ENCODE measurements at places on chromosomes 4 and X.

DNA sequence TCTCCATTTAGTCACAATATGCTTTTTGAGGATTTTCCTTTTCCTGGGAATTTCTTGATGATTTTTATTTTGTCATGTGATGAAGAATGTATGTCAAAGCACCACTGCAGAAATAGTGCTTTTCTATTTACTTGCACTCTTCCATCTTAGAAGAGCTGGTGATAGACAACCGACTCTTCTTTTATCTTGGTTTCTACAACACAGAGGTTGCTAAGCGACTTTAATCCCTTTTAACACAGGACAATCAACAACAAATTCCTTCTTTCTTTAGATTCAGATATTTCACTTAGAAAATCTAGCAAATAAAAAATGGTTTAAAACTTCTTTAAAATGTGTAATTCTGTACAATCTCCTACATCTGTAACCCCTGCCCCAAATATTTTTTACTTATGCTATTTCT is 34.6 kb downstream of the TET2 start:
- DNase-seq: no peak

DNA sequence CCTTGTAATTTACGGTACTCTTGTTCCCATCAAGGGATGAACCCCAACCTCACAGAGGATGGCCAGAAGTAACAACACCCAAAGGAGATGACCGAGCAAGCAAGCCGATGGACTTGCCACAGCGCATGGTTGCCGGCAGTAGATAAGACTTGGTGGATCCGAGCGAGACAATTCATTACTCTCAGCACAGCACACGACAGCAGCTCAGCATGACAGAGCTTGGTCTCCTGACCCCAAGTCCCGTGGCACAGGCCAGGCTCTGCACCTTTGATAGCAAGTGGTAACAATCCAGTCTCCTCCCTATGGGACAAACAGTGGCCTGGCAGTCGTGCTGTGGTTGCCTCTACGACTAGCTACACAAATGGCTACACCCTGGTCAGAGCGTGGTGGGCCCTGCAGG is 26.3 kb downstream of the RWDD4 start:
- DNase-seq: no peak

DNA sequence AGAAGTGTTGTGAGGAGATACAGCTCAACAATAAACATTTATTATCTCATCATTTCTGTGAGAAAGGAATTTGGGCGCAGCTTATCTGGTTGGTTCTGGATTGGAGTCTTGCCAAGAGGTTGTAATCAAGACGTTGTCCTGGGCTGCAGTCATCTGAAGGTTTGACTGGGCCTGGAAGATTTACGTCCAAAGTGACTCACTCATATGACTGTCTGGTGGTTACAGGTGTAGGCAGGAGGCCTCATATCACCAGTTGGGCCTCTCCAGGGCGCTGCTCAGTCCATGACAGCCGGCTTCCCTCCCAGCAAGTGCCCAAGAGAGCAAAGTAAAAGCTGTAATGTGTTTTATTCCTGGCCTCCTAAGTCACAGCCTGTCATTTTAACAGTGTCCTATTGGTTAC is 106.3 kb downstream of the USP46 start:
- DNase-seq: no peak

GRCh38 chr4:124177647-124178425 is 534.7 kb downstream of the ANKRD50 start:
- DNase-seq: no peak

- DNase-seq: no peak
Measured at GRCh38 chr4:139606579-139607501, 50.8 kb upstream of the SETD7 start.

GRCh38 chrX:108121291-108121690 is 29.7 kb downstream of the ATG4A start:
- DNase-seq: no peak

DNA sequence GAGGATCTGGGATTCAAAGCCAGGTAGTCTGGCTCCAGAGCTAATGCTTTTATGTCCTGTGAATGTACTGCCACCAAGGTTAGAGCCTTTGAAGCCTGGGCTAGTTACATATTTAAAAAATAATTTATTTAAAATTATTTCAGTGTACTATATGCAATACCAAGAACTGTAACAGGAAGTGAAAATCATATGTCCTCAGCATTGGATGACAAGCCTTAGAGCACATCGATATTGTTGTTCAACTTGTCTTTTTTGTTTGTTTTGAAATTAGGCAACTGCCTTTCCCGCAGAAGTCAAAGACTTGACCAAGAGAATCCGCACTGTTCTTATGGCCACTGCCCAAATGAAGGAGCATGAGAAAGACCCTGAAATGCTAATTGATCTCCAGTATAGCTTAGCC is 73.1 kb upstream of the IL13RA1 start:
- no peak for DNase-seq

GRCh38 chrX:121000589-121000988 is 15.0 kb upstream of the CT47A1 start:
- DNase-seq: no peak

DNA sequence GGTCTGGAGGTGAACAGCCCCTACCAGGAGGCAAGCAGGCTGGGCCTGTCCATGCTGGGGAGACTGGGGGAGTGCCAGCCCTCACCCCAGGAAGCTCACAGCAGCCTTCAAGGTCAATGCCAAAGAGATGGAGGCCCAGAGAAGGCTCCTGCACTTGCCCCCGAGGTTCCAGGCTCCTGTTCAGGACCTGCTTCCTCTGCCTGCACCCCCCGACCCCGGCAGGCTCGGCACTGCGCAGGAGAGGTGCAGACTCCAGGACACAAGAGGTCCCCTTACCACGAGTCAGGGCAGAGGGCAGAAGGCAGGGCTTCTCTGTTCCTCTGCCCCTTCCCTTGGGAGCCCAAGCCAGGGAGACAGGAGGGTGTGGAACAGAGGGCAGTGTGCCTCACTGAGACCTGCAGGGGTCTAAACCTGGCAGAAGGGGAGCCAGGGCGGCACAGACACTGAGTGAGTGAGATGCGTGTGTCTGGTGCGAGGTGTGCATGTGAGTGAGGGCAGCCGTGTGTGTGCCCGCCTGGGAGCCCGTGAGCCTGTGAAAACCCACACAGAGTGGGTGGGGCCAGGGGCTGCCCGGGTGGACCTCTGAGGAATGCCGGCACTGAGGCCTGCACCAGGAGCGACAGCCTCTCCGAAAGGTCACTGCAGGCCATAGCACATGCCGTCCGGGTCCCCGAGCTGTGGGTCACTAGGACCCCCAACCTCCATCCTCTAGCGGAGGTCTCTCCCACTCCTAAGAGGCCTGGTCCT is 30.7 kb upstream of the FGFR3 start:
- DNase-seq: no peak

GRCh38 chrX:18449236-18449635 is 23.8 kb downstream of the CDKL5 start:
- no peak for DNase-seq

GRCh38 chr4:112448306-112449132 is 67.5 kb downstream of the NEUROG2 start:
- DNase-seq: no peak

DNA sequence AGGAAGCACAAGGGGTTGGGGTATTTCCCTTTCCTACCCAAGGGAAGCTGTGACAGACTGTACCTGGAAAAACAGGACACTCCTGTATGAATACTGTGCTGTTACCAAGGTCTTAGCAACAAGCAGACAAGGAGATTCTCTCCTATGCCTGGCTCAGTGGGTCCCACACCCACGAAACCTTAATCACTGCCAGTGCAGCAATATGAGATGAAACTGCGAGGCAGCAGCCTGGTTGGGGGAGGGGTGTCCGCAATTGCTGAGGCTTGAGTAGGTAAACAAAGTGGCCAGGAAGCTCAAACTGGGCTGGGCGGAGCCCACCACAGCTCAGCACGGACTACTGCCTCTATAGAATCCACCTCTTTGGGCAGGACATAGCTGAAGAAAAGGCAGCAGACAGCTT is 197.7 kb downstream of the INPP4B start:
- no peak for DNase-seq

GRCh38 chrX:15405846-15406245 is 21.6 kb upstream of the VEGFD start:
- DNase-seq: no peak

DNA sequence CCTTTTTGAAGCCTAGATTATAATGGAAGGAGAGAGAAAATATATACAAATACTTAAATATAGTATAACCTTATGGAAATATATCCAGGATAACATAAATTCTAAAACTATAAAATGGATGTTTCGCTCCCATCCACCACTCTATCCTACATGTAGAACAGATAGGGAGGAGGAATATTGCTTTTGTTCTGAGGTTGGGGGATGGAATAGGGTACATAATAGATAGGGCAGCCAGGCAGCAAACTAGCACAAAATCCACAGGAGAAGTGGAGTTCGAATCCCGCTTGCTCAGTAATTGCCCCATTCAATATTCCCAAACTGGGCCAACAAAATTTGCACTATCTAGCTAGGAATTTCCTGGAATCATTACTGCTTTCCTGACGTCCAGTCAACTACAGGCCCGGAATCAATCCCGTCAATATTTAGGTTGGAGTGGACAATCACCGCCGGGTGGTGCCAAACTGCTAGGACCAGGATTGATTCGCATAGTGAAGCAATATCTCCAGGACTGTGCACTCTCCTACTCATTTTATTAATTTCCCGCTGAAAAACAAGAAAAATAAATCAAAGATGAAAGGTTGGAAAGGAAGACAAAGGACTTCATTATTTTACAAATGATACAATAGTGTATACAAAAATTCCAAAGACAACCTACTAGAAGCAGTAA is 40.4 kb upstream of the PAPSS1 start:
- no peak for DNase-seq

DNA sequence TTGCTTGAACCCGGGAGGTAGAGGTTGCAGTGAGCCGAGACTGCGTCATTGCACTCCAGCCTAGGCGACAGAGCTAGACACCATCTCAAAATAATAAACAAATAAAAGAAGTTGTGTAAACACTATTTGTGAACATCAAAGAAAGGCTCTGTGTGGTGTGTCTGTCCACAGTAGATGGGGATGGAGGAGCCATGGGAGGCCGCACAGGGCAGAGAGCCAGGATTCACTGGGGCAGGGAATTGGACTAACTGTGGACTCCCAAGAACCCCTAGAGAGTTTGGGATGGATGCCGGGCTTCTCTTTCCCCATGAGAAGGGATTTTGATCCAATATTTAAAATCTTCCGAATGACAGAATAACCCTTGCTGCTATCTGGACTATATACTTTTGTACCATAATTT is 26.5 kb downstream of the TBC1D1 start:
- DNase-seq: no peak

GRCh38 chrX:81195712-81196111 is 6.0 kb downstream of the HMGN5 start:
- peak; percentile 47 for DNase-seq

GRCh38 chr4:26596843-26597242 is 13.0 kb downstream of the TBC1D19 start:
- DNase-seq: no peak

- no peak for DNase-seq
Measured at GRCh38 chr4:53706422-53707032, 115.2 kb upstream of the LNX1 start.

DNA sequence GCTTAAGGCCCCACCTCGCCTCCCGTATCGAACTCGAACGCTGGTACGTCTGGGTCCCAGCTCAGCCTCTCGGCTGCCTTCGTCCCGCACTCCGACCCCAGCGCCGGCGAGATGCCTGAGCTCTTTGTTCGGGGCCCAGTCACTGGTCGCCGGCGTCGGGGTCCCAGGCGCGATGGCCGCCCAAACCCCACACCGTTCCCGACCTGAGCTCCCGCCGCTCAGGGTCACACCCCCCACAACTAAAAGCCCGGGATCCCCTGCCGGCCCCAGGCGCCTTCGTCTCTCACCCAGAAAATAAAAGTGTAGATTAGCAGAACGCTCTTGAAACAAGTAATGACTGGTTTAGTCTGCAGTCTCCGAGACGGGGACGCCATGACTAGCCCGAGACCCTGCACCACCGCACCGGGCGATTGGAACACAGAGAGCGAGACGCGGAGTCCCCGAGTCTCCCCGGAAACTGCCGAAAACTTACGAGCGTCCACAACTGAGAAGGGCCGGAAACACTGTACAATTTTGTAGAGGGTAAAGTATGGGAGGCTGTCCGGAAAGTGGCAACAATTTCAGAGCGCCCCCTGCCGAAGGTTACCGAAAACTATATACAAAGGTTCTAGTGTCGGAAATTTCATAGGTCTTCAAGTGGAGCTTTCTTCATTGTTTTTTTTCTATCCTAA is at the start of gene TSPAN6:
Gene TSPAN6, minus strand, starts transcription at position 486 of the 671 bp plus-strand sequence. Its CDS starts 112 bp downstream, at position 374.
- peak; percentile 27 for DNase-seq

- no peak for DNase-seq
Measured at GRCh38 chr4:168874083-168874482, 136.0 kb downstream of the CBR4 start.

DNA sequence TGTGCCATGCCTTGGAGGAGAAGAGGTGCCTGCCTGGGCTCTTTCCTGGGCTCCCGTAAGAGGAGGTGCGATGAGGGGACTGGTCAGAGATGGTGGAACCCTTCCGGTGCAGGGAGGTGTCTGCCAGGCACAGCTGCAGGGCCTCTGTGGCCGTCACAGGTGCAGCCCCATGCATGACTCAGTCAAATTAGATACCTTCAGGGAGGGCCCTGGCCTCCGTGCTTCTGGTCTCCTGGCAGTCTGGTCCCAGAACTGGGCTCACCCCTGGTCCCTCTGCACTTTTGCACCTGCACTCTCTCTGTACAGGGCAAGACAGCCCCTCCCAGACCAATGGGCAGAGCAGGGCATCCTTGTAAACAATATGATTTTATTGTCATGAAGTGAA is 49.9 kb upstream of the LRPAP1 start:
- no peak for DNase-seq

DNA sequence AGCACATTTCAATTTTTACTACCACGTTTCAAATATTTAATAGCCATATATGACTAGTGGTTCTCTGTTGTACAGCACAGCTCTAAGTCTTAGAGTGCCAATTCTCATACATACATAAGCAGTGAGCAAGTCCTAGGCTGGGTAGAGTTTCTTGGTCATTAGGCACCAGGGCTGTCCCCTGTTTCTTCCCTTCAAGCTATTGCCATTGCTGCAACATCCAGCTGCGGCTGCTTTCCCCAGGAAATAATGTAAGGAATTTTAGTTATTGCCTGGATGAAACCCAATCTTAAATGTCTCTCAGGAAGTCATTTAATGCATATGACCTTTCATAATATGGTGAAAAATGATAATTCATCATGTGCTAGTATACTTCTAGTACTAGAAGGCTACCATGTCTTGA is 74.1 kb upstream of the PPP3CA start:
- no peak for DNase-seq

- no peak for DNase-seq
Measured at GRCh38 chr4:139416073-139416673, 37.7 kb upstream of the RAB33B start.

- DNase-seq: no peak
Measured at GRCh38 chrX:135985973-135986310, 707 bp downstream of the SLC9A6 start.

- DNase-seq: no peak
Measured at GRCh38 chrX:129980001-129980401, 2.4 kb upstream of the BCORL1 start.

GRCh38 chrX:136168929-136169735 is 21.8 kb downstream of the FHL1 start:
- no peak for DNase-seq

GRCh38 chrX:15314472-15314871 is 968 bp downstream of the ASB11 start:
- no peak for DNase-seq

- no peak for DNase-seq
Measured at GRCh38 chr4:90219822-90220221, 92.6 kb downstream of the CCSER1 start.

GRCh38 chr4:154618708-154619315 is 6.4 kb upstream of the FGG start:
- peak; percentile 47 for DNase-seq

All from posterior cingulate gyrus (tissue), 11 donors.